Stimulated activated CD8-positive, alpha-beta memory T cell treated with anti-CD3 and anti-CD28 coated beads, Interleukin-4, amount 100 ng/mL, for 1 hour (primary cell): ENCODE measurements at places on chromosomes 3 and 15.

DNA sequence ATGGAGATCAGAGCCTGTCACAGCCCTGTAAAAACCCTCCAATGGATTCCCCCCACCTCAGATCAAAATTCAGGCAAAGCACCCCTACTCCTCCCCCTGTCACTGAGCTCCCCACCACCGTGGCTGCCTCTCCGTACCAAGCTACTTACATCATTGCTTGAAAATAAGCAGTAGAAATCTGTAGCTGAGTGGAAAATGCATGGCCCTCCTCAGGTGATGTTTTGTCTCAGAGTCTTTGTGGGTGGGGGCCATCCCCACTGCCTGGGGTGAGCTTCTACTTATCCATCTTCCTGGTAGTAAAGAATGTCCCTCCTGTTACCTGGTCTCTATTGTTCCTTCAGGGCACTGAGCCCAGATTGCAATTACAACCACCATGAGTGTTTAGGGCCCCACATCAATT lies 34.5 kb downstream of the SLCO2A1 start:
- no peak for DNase-seq

GRCh38 chr15:62173215-62173614 lies 8.1 kb upstream of the C2CD4B start:
- DNase-seq = no peak

- DNase-seq = no peak
Measured at GRCh38 chr3:11323813-11324212, 51.6 kb downstream of the ATG7 start.

DNA sequence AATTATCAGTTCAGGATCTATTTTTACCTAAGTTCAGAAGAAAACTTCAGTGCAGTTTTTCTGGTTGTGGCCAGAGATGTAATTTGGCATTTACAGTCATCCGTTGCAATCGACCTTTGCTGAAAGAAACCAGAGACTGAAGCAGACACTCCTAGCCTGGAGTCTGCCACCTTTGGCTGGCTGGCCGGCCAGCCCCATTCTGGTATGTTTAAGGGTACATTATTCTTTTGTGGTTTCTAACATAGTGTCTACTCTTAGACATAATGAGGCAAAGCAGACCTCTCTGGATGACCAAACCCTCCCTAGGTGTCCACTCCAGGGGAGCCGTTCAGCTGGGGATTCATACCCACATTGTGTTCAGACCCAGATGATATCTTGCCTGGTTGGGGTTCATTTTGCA lies 275.9 kb upstream of the TPM1 start:
- DNase-seq = no peak

- no peak for DNase-seq
Measured at GRCh38 chr3:54533856-54534255, 394.0 kb downstream of the LRTM1 start.

DNA sequence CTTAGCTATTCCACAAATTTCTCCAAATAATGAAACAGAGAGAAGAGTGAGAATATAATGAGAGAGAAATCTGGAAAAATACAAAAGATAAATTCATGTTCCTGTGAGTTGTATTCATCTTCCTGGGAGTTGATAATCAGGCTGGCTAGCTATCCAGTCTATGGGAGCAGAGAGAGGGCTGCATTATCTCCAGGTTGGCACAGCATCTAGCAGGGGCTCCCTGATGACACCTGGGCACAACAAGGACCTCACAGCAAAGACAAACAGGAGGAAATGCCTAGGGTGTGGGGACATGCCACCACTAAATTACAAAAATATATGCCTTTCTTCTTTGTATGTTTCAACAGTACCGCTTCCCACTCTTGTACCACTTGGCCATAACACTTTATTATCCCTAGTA lies 1.9 kb downstream of the EHD4 start:
- DNase-seq = no peak

DNA sequence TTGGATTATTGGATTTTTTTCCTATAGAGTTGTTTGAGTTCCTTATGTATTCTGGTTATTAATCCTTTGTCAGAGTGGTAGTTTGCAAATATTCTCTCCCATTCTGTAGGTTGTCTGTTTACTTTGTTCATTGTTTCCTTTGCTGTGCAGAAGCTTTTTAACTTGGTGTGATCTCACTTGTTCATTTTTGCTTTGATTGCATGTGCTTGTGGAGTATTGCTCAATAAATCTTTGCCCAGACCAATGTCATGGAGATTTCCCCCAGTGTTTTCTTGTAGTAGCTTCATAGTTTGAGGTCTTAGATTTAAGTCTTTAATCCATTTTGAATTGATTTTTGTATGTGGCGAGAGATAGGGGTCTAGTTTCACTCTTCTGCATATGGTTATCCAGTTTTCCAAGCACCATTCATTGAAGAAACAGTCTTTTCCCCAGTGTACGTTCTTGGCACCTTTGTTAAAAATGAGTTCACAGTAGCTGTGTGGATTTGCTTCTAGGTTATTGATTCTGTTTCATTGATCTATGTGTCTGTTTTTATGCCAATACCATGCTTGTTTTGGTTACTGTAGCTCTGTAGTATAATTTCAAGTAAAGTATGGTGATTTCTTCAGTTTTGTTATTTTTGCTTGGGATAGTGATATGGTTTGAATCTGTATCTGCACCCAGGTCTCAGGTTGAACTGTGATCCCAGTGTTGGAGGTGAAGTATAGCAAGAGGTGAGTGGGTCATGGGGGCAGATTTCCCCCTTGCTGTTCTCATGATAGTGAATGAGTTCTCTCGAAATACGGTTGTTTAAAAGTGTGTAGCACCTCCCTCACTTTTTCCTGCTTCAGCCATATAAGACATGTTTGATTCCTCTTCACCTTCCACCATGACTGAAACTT lies 46.1 kb upstream of the TNFSF10 start:
- no peak for DNase-seq

GRCh38 chr3:89932882-89933281 lies 825.5 kb downstream of the EPHA3 start:
- no peak for DNase-seq

- DNase-seq = no peak
Measured at GRCh38 chr15:52256930-52257733, 38.5 kb downstream of the MYO5C start.

- DNase-seq = no peak
Measured at GRCh38 chr3:107128946-107129345, 248.3 kb upstream of the CCDC54 start.

DNA sequence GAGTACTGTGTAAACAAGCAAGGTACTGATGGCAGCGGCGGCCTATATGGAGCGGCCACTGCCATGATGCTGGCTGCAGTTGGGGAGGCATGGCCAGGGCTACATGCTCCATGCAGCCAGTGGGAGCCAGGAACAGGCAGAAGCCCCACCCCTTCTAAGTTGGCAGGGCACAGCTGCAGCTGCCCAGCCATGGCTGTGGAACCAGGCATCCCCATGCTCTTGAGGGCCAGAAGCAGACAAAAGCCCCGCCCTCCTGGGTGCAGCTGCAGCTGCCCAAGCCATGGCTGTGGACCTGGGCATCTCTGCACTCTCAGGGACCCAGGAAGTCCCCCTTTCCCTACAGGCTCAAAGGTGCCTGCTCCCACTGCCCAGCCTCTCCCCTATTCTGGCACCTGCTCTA lies 150.9 kb downstream of the FMN1 start:
- no peak for DNase-seq

GRCh38 chr15:28904541-28905315 lies 19.0 kb downstream of the APBA2 start:
- DNase-seq = no peak

DNA sequence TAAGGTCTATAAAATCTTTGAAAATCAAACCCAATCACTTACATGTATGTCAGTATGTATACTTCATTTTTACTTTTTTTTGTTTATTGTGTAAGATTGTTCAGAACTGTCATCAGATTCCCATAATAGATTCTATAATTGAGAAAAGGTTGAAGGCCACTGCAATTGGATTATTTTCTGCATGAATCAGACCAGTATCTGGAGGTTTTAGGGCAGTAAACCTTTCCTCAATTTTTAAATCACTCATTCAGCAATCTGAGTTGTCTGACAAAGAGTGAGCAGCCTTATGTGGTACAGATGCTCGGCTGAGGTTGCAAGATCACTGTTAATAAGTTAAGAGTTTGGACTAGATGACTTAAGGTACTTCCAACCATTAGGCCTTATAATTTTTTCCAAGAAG lies 96.0 kb downstream of the TP63 start:
- no peak for DNase-seq

DNA sequence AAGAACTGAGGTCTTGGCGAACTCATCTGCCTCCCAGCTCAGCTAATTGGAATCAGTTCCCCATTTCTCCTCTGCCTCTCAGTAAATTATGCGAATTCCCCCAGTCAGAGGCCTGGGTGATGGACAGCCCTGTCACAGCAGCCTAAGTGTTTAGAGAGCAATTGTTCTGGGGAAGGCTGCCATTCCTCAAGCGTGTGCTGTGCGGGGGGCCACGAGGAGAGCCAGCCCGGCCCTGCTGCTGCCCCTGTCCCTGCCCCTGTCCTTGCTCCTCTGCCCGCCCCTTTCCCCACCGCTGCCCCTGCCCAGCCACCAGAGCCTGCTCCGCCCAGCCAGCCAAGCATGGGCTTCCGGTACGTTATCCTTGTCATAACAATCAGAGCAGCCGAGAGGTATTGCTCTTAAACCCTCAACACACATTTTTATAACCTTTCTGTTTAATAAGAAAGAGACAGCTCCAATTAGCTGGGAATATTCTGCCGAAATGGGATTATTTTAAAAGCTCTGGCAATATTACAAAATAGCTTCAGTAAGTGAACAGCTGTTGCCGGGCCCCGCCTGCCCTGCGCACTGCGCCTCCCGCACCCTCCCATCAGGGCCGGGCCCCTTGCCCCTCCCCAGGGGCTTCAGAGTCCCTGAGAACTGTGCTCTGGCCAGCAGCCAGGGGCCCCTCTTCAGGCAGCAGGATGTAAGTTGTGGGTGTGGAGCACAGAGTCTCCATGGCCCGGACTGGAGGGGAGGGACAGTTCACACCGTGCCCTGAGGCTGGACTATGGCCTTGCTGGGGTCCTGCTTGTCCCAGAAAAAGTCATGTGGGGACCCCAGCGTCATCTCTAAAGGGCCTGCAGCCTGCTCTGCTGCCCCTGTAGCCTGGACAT lies 12.4 kb upstream of the CACNA2D2 start:
- DNase-seq = no peak

DNA sequence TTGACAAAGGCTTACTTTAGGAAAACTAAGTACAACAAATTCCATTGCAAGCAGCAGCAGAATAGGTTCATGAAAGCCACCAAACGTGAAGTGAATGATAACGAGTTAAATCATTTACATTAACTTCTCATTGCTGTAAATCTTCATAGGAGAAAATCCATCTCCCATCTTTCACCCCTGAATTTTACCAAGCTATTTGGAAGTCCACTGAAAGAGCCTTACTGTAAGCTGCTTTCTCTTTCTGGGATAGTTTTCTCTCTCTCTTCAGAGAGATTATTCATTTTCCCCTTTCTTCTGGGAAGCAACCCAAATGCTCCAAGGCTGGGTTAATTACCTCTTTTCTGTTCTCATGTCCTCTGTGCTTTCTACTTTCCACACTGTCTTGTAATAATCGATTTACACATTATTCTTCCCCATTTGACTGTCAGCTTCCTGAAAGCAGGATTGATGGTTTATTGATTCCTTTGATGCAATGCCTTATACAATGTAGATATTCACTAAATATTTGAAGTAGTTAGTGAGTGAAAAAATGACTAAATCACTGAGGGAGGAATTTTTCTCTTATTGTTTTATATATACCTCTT lies 914.3 kb upstream of the ARPP21 start:
- DNase-seq = no peak

- DNase-seq = no peak
Measured at GRCh38 chr3:17945018-17945798, 202.8 kb upstream of the TBC1D5 start.

DNA sequence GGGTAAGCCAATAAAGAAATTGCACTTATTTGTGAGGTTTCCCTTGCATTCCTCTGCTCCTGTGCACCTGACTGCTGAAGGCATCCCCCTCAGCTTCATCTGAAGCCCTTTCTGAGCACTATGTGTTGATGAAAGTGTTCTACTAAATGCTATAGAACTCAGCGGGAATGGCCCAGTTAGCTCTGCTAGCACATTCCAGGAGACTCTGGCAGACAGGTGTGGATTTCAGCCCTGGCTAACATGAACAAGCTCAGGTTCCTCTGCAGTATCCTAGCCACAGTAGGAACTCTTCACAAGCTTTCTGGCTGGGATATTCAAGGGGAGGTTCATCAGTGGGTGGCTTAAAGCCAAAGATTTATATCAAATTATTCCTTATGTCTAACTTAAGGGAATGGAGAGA lies 265.5 kb downstream of the RORA start:
- DNase-seq = no peak

- DNase-seq = no peak
Measured at GRCh38 chr15:63458026-63458425, 46.4 kb upstream of the USP3 start.

DNA sequence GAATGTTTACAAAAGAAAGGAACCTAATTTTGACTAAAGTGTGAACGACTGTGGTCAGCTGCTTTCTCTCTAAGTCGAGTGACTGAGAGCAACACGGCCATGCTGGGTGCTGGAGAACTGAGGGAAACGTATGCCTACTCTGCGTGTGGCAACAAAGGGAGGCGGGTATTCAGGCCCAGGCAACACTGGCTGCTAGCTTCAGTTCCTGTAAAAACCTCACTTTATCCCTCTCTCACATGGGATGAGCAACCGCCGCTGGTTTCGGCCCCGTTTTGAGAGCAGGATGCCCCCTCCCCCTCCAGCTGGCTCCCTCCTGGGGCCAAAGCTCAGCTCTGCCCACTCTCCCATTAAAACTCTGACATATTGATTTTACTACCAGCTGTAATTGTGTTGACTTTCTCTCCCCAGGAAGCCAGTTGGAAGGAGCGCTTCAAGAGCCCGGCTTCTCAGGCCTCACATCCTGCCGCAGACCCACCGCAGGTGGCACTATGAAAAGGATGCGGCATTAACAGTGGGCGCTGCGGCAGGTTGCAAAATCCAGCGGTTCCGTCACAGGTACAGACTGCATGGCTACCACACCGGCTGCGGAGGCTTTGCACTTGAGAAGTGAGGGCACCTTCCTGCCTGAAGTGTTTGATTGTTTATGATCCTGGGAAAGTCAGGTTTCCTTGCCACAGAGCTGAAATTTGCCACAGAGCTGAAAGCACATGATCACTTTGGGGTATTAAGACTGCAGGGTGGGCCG lies 12.7 kb downstream of the PLXND1 start:
- no peak for DNase-seq

GRCh38 chr3:177150970-177151627 lies 46.2 kb downstream of the TBL1XR1 start:
- no peak for DNase-seq
